ENCODE measurements at places on chromosomes 13 and 19.
A peak's percentile ranks its signal among the peaks of the same experiment; 100 is the strongest.

DNA sequence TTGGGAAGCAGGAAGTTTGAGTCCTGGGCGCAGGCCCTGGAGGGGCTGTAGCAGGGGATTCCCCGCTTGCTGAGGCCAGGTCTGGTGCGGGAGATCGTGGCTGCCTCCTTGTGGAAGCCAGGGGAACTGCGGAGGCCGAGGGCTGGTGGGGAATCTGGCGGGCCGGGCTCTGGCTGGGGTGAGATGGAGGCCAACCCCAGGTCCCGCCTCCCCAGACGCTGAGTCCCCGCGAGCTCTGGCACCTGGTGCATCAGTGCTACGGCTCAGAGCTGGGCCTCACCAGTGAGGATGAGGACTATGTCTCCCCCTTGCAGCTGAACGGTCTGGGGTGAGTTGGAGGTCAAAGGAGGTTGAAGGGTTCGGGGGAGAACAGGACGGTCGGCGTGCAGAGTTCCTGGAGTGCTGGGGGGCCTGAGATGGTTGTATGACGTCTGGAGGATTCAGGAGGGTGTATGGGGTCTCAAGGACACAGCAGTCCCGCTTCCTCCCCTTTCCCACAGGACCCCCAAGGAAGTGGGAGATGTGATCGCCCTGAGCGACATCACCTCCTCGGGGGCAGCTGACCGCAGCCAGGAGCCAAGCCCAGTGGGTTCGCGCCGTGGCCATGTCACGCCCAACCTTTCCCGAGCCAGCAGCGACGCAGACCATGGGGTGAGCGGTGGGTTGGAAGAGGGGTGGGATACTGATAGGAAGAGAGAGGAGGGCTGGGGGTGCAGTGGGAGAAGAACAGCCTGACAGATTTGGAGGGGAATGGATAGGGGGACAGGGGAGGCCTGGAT lies 13.1 kb downstream of the GRAMD1A start:
- peak; percentile 83 for DNase-seq

DNA sequence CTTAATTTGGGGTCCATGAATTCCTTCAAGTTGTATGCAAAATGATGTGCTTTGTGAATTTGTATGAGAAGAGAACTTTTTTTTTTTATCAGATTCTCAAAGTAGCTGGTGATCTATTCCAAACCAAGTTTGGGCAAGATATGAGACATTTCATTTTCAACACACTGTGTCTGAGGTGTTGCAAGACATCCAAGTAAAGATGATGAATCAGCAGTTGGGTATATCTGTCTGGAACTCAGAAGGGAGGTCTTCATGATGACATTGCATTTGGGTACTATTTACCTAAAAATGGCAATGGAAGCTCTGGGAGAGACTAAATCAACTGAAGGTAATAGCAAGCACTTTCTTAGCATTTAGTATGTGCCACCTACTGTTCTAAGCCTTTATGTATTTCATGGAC lies 2.8 kb downstream of the FAM124A start:
- no peak for DNase-seq

- DNase-seq = peak; percentile 12
These were observed 41.2 kb upstream of the KLF2 start for GRCh38 chr19:16283210-16284061.

DNA sequence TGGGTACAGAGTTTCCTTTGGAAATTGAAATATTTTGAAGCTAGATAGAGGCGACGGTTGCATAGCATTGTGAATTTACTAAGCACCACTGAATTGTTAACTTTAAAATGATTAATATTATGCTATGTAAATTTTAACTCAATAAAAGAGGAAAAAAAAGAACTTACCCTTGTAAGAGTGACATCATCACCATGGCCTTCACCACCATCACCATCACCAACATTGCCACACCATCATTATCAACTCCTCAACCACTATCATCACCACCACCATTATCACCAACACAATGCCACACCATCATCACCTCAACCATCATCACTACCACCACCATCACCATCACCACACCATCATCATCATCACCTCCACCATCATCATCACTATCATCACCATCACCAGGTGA lies 113.9 kb downstream of the TUBA3C start:
- DNase-seq = no peak

DNA sequence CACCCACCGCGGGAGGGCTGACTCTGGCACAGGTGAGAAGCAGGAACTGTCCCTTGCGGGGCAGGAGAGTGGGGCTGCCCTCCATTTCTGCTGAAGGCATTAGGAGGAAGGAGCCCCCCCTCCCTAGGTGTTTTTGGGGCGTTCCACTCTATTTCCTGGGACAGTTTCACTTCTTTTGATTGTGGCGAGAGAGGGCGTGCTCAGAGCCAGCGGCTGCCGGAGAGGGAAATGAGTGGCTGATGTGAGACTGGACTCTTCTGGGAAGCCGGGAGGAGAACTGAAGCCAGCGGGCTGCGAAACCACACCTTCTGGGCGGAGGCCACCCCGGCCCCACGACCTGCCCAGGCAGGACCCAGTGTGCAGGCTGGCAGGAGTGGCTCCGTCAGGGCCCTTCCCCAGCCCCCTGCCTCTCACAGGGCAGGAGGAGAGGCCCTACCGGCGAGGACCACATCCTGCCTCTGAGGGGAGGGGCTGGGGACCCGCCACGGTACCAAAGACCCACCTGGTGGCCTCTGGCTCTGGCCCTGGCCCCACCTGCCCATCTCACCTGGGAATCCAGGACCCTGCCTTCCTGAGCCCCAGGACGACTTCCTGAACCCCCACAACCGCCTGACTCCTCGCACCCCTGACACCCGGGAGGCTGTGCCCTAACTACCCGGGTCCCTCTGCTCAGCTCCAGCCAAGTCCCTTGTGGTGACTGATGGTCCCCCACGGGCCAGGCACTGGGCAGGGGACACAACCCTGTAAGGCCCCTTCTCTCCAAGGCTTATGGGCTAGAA lies 25.9 kb downstream of the MPND start:
- peak; percentile 59 for DNase-seq

DNA sequence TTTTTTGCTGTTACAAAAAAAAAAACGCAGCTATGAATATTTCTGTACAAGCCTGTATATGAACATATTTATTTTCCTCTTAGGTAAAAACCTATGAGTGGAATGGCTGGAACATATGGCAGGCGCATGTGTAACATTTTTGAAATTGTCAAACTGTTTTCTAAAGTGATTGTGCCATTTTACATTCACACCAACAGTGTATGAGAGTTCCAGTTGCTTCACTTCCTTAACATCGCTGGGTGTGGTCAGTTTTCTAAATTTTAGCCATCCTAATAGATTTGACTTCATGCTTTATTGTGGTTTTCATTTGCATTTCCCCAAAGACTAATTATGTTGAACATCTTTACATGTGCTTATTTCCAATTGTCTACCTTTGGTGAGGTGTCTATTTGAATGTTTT lies 306.8 kb downstream of the KCNRG start:
- DNase-seq = no peak

DNA sequence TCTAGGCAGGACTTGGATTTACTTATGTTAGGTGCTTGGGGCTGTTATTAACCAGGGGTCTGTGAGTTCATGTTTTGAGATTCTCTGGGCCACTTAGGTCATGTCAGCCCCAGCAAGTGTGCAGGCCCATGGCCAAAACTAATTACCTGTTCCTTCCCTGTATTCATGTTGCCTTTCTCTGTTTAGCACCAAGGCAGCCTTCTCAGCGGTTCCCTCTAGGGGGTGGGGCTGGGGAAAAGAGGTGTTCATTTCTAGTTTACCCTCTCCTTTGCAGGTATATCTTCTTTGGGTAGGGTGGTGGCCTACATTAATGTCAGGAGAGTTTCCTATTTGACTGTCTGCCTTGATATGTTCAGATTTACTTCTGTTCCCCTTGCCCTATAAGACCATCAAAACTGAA lies 61.7 kb downstream of the PDS5B start:
- no peak for DNase-seq

- no peak for DNase-seq
These were observed 53.5 kb downstream of the EFNB2 start for GRCh38 chr13:106481919-106482318.

- DNase-seq = no peak
These were observed 67.6 kb downstream of the COL4A2 start for GRCh38 chr13:110374431-110375370.

DNA sequence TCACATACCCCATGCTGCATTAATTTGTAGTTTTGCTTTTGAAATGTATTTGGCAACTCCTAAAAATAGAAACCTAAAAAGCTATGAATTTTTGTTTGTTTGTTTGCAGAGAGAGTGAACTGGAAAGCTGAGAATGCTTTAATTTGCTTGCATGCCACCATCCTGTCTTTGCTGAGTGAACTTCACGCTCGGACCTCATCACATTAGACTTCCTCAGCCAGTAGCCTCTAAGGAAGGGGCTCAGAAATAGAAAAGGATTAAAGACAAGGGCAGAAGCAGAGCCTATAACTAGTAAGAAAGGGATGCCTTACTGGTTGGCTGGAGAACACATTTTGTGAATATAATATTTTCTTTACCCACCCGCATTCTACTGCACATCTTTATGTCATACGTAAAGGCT lies 275.1 kb downstream of the DCLK1 start:
- DNase-seq = no peak

GRCh38 chr19:54949412-54949811 lies 2.1 kb upstream of the NLRP7 start:
- DNase-seq = no peak

GRCh38 chr19:43416951-43417623 lies 2.4 kb downstream of the TEX101 start:
- DNase-seq = no peak

DNA sequence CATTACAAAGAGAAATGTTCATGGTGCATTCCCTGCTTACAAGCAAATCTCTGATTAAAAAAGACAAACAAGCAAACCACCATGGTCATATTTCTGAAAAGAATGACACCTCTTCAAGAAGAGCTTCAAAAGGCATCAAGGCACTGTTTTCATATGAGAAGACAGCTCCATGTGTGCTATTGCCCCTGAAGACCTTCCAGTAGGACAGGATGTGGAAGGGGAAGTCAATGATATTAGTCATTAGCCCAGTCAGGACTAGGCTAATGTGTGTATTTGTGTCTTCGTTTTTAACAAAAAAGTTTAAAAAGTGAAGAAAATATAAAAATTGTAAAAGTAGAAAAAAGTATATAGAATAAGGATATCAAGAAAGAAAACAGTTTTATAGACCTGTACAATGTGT lies 534.7 kb upstream of the ARGLU1 start:
- no peak for DNase-seq

- no peak for DNase-seq
These were observed 37.3 kb upstream of the ALOX5AP start for GRCh38 chr13:30697996-30698401.
